Heart right ventricle (tissue), 16 donors: ENCODE measurements at places on chromosomes 7 and 10. TPM values are rescaled to one million over a fixed set of nuclear protein-coding genes. Genes with fewer than 3 reads are reported as not detected.

DNA sequence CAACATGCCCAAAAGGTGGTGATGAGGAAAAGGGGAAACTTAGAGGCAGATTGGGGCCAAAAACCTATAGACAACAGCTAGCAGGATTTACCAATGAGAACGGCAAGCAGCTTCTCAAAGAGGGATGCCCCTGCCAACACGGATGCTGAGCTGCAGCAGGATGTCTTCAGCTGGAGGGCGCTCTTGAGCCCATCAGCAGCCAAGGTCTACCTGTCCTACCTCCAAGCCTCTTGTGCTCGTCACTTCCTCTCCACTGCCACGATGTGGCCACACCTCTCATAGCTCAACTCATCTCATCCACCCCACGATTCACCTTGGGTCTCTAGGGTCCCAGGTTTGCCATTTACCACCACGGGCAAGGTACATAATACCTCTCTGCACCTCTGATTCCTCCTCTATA is 36.5 kb downstream of the DLG5 start:
- H3K36me3 ChIP-seq, result no peaks in the 10 kb centered on the region
- no peak for DNase-seq
- no peak overlapping the region for H3K27ac ChIP-seq
- H3K27me3 ChIP-seq, result no peaks in the 10 kb centered on the region

- no peak overlapping the region for H3K4me3 ChIP-seq
- no peaks in the 10 kb centered on the region for H3K4me1 ChIP-seq
- no peak for DNase-seq
- no peak overlapping the region for H3K27ac ChIP-seq
- no peaks in the 10 kb centered on the region for H3K36me3 ChIP-seq
These were observed 130.8 kb upstream of the HPS1 start for GRCh38 chr10:98577578-98577977.

- no peak for DNase-seq
- H3K4me3 ChIP-seq, result no peak overlapping the region
- H3K27ac ChIP-seq, result peak overlapping the region; percentile 61
These were observed 18.9 kb downstream of the CEP55 start for GRCh38 chr10:93515071-93516005.

DNA sequence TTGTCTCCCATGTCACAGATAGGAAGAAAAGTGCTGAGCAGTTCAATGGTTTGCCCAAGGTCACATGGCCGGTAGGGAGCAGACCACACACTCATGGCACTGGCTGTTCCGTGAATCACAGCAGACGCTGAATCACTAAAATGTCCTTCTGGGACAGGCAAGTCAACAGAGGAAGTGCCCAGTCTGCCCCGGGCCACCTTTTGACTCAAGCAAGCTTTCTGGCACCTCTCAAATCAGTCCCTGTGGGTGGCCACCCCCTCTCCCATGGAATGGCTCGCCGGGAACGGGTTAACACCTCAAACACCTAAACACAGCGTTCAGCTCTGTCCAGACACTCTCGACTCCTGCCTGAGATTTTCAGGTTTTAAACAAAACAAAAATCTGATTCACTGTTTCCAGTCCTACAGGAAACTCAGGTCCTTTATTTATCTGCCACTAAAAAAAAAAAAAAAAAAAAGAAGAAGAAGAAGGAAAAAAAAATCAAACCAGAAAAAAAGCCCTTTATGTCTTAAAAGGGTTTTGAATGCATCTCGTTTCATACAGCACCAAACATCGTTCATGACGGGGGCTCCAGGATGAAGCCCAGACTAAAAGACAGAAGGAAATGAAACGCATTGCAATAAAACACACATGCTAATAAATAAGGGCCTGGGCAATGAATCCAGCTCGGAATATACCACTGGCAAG is 15.5 kb downstream of the CARD11 start:
- H3K4me3 ChIP-seq, result no peak overlapping the region
- DNase-seq, result no peak

CYP2C19 gene
- total RNA-seq, result not detected

DNA sequence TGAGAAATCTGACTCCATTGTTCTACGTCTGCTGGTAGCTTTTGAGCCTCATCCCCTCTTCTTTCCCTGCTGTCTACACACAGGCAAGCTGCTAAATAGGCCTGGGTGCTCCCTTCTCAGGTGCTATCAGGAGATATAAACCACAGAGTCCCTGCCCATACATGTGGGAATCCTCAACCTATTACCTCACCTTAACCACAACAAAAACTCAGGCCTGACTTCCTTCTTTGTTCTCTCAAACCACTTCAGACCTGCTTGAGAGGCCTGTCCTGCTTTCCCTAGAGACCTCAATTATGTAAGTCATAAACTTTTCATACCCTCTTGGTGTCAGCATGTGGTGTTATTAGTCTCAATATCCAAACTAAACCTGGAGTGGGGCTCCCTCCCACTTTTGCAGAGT is 75.0 kb upstream of the MAGI2 start:
- no peak for DNase-seq
- H3K4me1 ChIP-seq, result no peaks in the 10 kb centered on the region
- no peaks in the 10 kb centered on the region for H3K36me3 ChIP-seq
- H3K27ac ChIP-seq, result no peak overlapping the region
- no peaks in the 10 kb centered on the region for H3K27me3 ChIP-seq
- no peak overlapping the region for H3K4me3 ChIP-seq

GRCh38 chr7:124398937-124399552 is 366.2 kb upstream of the TMEM229A start:
- H3K36me3 ChIP-seq, result no peaks in the 10 kb centered on the region
- DNase-seq, result no peak
- no peaks in the 10 kb centered on the region for H3K27me3 ChIP-seq
- H3K4me1 ChIP-seq, result no peaks in the 10 kb centered on the region

DNA sequence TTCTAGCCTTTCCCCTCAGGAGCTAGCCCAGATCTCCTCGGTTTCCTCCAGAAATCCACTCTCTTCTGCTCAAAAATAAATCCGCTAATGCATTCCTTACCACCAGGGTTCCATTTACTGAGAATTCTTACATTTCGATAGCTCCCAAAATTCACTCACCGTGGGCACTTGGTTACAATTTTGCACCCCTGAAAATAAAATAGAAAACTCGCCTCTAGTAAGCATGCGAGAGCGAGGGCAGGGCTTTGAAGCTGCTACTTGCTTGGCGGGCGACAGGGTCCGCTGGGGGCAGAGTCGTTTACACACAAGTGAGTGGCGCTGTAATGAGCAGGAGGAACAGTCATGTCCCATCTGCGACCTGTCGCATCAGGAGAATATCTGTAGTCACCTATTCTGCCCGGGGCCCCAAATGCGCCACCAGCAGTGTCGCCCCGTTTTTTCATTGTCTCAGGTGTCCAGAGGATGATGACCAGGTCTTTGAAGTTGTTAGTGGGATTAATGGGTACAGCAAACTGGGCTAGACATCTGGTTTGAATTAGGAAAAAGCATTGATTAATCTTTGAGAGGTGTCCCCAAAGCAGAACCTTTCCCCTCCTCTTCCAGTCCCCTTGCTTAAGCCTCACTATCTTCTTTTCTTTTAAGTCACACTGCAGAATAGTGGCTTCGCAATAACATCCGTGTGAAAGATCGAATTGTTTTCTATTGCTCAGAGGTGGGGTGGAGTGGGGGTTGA is 1.2 kb upstream of the MEOX2 start:
- H3K4me1 ChIP-seq, result peaks cover 8% of the 10 kb centered on the region
- H3K27me3 ChIP-seq, result peaks cover 60% of the 10 kb centered on the region
- peak; percentile 50 for DNase-seq

GRCh38 chr10:1085258-1085657 is 29.1 kb downstream of the WDR37 start:
- H3K4me3 ChIP-seq, result no peak overlapping the region
- H3K27ac ChIP-seq, result no peak overlapping the region
- DNase-seq, result no peak
- peaks cover 55% of the 10 kb centered on the region for H3K36me3 ChIP-seq
- no peaks in the 10 kb centered on the region for H3K4me1 ChIP-seq
- H3K27me3 ChIP-seq, result no peaks in the 10 kb centered on the region

HECTD2 gene
- total RNA-seq, result 3.3 TPM

PROSER2 gene
- 0.92 TPM for total RNA-seq

DNA sequence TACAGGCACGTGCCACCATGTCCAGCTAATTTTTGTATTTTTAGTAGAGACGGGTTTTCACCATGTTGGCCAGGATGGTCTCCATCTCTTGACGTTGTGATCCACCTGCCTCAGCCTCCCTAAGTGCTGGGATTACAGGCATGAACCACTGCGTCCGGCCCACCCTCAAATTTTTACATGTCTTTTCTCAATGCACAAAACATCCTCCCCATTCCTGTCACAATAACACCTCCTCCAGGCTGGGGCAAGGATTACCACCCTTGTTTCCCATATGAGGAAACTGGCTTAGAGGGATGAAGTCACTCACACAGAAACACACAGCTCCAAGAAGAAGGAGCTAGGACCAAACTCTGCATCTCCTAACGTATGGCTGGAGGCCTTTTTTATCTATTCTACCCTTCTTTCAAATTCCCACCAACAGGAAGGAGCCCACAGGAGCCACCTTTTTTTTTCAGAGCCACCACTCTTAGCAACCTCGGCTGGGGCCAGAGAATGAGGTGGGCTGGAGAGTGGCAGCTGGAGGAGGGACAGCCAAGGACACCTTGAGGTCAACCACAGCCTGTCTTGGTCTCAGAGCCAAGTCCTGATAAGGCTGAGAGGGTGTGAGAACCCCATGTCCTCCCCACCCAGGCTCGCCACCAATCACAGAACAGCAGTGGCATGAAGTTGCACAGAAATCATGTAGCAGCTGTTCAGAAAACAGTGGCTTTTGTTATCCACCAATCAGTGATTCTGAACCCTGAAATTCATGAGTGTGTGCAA is 113.1 kb upstream of the PDLIM1 start:
- DNase-seq, result peak; percentile 58
- no peaks in the 10 kb centered on the region for H3K27me3 ChIP-seq
- peak overlapping the region; percentile 97 for H3K27ac ChIP-seq
- H3K36me3 ChIP-seq, result peaks cover 86% of the 10 kb centered on the region

CC2D2B gene
- total RNA-seq, result 1.1 TPM

DNA sequence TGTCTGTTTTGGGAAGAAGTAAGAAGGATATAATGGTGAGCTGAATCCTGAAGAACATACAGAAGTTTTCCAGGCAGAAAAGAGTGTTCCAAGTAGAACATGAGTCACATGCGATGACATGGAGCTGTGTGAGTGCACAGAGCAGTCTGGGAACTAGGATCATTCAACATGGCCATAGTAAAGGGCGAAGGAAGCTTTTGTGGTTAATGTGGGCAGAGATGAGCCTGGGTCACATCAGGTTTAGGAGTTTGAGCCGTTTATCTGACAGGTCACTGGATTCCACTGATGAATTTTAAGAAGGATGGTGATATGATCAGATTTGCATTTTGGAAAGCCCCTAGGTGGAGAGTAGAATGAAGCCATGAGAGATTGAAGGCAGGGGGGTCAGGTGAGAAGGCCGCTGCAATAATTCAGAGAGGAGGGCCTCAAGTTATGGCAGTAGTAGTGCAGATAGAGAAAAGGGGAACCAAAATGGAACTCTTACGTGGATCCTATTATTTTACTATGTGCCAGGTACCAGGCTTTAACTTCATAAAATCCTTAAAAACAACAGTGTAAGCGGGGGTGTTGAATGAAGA is 171.3 kb downstream of the RNLS start:
- no peaks in the 10 kb centered on the region for H3K27me3 ChIP-seq
- no peak for DNase-seq
- no peaks in the 10 kb centered on the region for H3K36me3 ChIP-seq
- H3K4me1 ChIP-seq, result no peaks in the 10 kb centered on the region

DNA sequence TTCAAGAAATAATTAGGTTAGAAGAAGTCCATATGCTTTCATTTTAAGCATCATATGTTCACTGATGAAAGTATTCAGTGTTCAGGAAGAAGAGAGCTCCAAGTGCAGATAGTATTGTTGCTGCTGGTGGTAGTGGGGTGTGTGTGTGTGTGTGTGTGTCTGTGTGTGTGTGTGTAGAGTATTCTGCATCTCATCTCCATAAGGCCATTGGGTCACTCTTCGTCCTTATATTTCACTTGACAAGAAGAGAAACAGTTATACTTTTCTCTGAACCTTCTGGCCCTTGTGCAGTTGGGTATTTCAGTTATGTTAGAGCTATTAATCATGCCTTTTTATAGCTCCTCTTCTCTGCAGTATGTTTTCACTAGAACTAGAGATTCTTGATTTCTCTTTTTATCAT is 26.2 kb downstream of the ADAM22 start:
- no peak overlapping the region for H3K27ac ChIP-seq
- H3K4me3 ChIP-seq, result no peak overlapping the region
- no peak for DNase-seq
- H3K4me1 ChIP-seq, result no peaks in the 10 kb centered on the region

DNA sequence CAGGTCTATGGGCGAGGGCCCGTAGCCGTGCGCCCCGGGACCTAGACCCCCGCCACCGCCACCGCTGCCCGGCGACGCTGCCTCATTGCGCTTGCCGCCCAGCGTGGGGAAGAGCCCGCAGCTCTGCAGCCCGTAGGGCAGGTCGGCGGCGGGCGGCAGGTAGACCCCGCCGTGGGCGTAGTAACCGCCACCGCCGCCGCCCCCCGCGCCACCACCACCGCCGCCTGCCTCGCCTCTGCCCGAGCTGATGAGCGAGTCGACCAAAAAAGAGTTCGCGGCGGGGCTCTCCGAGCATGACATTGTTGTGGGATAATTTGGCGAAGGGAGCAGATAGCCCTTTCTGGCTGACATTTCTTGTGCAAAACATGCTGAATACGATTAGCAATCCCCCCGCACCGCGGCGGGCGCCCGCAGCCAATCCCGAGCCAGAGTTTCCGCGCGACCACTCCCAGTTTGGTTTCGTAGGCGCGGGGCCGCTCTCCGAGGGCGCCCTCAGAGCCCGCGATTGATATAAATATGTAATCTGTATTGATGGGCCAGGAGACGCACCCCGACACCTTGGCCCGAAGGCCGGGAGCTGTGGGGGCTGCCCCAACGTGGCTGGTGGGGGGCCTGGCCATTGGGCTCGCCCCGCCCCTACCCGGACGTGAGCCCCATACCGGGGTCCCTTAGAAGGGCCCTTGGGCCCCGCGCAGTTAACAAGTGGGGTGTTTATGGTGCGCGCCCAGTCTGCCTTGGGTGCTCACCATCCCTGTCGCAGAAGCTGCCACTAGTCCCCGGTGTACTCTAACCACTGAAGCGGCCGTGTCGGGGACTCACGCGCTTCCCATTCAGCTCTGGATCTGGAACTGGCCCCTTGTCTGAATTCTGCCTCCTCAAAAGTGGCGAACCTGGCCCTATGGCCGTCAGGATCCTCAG is at the start of gene HOXA10:
Gene HOXA10, minus strand, starts transcription at position 365 of the 918 bp plus-strand sequence. Its CDS starts 14 bp downstream, at position 351.
- peaks cover 47% of the 10 kb centered on the region for H3K4me1 ChIP-seq
- no peak within 1 kb of the TSS for H3K27ac ChIP-seq

DNA sequence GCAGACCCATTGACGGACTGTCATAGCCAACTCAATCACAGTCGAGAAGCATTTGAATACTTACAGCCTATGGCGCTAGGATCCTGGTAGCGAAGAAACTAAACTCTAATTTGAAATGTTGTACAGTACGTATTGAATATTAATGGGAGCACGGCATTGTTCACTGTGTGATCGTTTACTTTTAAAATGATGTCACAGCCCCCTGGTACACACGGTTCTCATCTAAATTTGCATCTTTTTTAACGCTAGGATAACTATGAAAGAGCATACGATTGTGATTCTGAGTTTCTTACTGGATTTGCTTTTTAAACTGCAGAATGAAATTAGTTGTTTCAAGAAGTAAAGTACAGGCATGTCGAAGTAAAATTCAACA is 895 bp upstream of the NAPEPLD start:
- no peak for DNase-seq
- H3K27ac ChIP-seq, result peak overlapping the region; percentile 99
- H3K36me3 ChIP-seq, result no peaks in the 10 kb centered on the region

GRCh38 chr10:74026428-74027015 is 28.6 kb downstream of the VCL start:
- DNase-seq, result no peak
- no peak overlapping the region for H3K4me3 ChIP-seq
- peaks cover 84% of the 10 kb centered on the region for H3K4me1 ChIP-seq
- H3K27me3 ChIP-seq, result no peaks in the 10 kb centered on the region
